ENCODE measurements at places on chromosomes 6 and 20.

GRCh38 chr20:8145246-8146168 is 13.4 kb downstream of the PLCB1 start:
- no peak for DNase-seq

GRCh38 chr6:122735582-122735981 is 43.9 kb upstream of the FABP7 start:
- DNase-seq, result peak; percentile 94

- DNase-seq, result no peak
Observed at GRCh38 chr6:116406678-116407345, 36.1 kb downstream of the DSE start.

DNA sequence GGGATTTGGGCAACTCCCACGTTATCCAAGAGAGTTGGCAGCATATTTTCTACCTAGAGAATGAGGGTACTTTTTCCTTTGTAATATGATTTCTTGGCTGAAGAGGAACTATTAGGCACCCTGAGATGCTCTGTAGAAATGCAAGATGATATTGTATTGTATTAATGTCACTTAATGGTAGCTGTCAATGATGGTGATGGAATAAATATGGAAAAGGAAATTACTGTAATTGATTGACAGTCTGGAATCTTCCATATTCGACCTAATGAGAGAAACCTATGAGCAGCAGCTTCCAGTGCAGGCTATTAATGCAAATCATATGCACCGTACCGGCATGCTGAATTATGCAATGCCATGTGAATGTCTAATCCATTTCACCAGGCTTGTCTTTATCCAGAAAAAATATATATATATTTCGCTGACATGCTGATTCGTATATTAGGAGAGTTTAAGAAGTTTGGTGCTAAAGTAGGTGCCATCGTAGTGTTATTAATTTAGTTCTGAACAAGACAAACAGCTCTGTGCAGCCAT is 494.2 kb upstream of the JARID2 start:
- DNase-seq, result no peak

DNA sequence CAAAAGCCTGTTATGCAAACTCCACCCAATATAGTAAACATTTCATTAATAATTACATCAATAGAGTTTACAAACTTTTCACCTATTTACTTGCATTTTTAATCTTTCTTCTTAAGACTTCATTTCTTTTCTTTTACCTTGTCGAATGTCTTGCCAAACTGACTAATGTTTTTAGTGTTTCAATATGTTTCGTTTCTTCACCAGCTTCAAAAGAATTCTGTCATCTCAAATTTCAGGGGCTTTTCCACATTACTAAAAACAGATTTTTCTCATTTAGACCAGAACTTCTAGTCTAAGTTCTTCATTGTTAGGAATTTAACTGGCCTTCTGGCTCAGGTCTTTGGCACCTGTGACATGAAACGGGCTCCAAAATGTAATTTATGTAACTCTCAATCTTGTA is 196.5 kb downstream of the ARHGAP18 start:
- no peak for DNase-seq

GRCh38 chr20:25479638-25480037 is 72.2 kb downstream of the GINS1 start:
- DNase-seq, result no peak

GRCh38 chr6:29016559-29017427 is 11.7 kb upstream of the ZNF311 start:
- DNase-seq, result peak; percentile 81

DNA sequence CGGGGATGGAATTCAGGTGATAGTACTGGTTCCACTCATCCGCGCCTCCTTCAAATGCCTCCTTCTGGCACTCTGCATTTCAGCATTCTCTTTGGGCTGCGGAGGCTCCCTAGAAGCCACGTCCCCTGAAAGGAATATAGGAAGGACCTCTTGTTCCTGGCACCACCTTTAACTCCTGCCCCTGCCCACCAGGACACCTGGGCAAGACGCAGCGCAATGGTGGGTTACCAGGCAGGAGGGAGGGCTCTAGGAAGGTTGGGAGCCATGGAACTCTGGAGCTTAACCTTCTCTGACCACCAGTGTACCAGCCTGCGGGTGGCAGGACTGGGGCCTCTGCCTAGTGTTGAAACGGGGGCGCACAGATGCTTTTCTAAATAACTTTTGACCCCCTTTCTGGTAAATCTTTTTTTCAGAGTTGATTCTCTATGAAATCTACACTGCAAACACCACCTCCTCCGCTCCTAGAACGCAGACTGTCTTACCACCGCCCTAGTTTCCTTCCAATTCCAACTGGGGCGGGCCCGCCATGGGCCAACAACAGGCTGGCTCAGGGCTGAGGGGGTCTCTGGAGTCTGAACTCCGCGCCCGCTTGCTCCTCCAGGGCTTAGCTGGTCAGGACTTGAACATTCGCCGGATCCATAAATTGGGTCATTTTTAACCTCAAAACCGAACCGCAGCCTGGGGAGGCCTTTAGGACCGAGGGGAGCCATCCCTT is 871 bp upstream of the SYNDIG1 start:
- DNase-seq, result peak; percentile 26

- DNase-seq, result peak; percentile 100
Observed at GRCh38 chr6:125746731-125747588, 2.5 kb upstream of the HEY2 start.

- no peak for DNase-seq
Observed at GRCh38 chr20:11483697-11484096, 434.0 kb upstream of the BTBD3 start.

- no peak for DNase-seq
Observed at GRCh38 chr20:64254571-64255360, 782 bp upstream of the PCMTD2 start.

- no peak for DNase-seq
Observed at GRCh38 chr20:34797012-34797995, 28.1 kb downstream of the NCOA6 start.

- DNase-seq, result no peak
Observed at GRCh38 chr6:4803343-4803744, 27.1 kb downstream of the CDYL start.

- no peak for DNase-seq
Observed at GRCh38 chr20:62418709-62419487, 8.4 kb downstream of the RBBP8NL start.

DNA sequence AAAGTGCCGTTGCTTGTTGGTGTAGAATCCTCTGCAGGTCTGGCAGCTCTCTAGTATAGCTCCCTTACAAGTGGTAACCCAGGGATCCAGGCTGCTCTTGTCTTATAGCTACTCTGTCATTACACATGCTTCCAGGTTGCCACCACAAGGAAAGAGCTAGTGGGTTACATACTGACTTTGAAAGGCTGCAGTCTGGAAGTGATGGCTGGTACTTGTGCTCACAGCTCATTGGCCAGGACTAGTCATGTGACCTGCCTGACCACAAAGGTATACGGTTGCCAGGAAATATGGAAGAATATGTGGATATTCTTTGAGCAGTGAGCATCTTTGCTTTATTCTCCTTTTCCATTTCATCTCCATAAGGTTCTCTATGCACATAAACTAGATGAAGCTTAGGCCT is 46.0 kb downstream of the RREB1 start:
- no peak for DNase-seq

- peak; percentile 26 for DNase-seq
Observed at GRCh38 chr20:2713285-2713684, 20.7 kb downstream of the EBF4 start.

All from NCI-H69 (cell line).